Uterus (tissue), 4 donors: ENCODE measurements at places on chromosomes 1 and 21. TPM values are rescaled to one million over a fixed set of nuclear protein-coding genes. Genes with fewer than 3 reads are reported as not detected.

DNA sequence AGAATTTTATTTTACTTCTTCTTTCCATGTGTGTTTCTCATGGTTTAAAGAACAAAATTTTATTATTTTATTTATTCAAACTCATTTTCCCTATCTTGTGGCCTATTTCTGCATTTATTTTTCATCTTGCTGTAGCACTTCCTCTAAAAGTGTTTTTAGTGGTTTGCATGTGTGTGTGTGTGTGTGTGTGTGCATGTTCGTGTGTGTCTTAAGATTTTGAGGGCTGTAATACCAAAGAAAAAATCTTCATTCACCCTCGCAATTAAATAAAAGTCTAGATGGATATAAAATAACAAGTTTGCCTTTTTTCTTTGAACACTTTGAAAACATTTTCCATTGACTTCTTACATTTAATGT, 24.6 kb upstream of the FCRL3 start:
- no peaks in the 10 kb centered on the region for H3K27me3 ChIP-seq
- H3K4me3 ChIP-seq, result no peak overlapping the region
- DNase-seq, result no peak
- no peak overlapping the region for H3K27ac ChIP-seq
- no peaks in the 10 kb centered on the region for H3K4me1 ChIP-seq

DNA sequence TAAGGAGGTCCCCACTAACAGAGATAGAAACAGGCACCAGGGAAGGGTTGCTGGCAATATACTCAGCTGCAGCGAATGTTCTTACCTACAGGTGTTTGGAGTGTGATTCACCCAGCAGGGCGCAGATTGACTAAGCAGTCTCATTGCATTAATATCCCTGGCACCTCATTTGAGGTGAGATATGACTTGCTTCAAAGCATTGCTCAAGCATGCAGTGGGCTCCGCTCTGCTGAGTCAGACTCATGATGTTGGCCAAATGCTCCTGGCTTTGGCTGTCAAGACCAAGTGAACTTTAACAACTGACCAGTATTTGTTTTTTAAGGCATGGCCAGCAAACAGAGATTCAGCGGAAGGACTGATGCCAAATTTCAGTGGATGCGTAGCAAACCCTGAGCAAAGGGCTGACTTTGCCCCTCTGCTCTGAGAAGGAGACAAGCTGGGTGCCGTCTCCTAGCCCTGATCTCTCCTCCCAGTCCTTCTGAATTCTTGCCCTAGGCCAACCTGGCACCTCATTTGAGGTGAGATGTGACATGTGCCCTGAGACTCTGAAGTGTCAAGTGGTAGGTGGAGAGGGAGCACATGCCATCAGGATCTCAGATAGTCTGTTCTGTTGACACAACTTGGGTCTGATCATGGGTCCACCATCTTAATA, 187.1 kb upstream of the COA6 start:
- no peak for DNase-seq
- no peaks in the 10 kb centered on the region for H3K27me3 ChIP-seq
- H3K4me3 ChIP-seq, result no peak overlapping the region

GRCh38 chr1:181134543-181135436, 46.3 kb downstream of the IER5 start:
- no peak for DNase-seq
- H3K4me1 ChIP-seq, result peaks cover 15% of the 10 kb centered on the region
- peak overlapping the region; percentile 78 for H3K27ac ChIP-seq
- H3K27me3 ChIP-seq, result no peaks in the 10 kb centered on the region
- H3K4me3 ChIP-seq, result no peak overlapping the region
- H3K36me3 ChIP-seq, result no peaks in the 10 kb centered on the region

DNA sequence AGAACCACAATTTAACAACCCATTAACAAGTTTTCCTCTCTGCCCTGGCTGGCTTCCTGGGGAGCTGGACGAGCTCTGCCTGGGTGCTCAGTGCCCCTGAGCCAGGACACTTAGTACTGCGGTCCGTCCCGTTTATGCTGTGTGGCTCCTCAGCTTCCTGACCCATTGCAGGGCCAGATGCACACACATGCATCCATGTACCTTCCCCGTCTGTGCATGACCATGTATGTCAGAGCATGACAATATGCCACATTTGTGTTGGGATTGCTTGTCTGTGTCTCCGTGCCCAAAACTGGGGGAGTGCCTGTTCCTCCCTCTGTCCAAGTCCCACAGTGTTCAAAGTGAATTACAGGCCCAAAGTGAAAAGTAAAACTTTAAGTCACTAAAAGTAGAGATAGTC, 9.7 kb upstream of the TFF3 start:
- H3K27ac ChIP-seq, result no peak overlapping the region
- no peak for DNase-seq
- H3K4me3 ChIP-seq, result no peak overlapping the region
- H3K4me1 ChIP-seq, result no peaks in the 10 kb centered on the region
- no peaks in the 10 kb centered on the region for H3K36me3 ChIP-seq

Gene MYBPH
- not detected for total RNA-seq

Gene S100A1
- not detected for total RNA-seq

DNA sequence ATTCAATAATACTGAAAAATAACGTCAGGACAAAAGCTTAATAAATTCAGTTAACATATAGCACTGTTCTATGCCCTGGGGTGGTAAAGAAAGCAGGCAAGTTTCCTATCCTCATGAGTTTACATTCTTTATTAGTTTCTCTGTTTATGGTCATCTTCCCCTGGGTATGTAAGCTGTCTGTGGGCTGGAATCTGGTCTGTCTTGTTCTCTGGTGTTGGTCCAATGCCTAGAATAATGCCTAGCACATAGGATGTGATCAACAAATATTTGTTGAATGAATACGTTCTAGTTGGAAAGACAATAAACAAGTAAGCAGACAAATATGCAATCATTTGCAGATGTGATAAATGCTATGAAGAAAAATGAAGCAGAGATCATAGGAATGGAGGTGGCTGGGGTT, 7.2 kb upstream of the IGSF3 start:
- H3K27ac ChIP-seq, result no peak overlapping the region
- H3K36me3 ChIP-seq, result no peaks in the 10 kb centered on the region
- H3K27me3 ChIP-seq, result no peaks in the 10 kb centered on the region
- DNase-seq, result no peak
- no peaks in the 10 kb centered on the region for H3K4me1 ChIP-seq
- no peak overlapping the region for H3K4me3 ChIP-seq

Gene HFM1
- 8.2 TPM for total RNA-seq

- H3K27me3 ChIP-seq, result no peaks in the 10 kb centered on the region
- H3K4me3 ChIP-seq, result no peak overlapping the region
- H3K4me1 ChIP-seq, result no peaks in the 10 kb centered on the region
- H3K27ac ChIP-seq, result no peak overlapping the region
- H3K36me3 ChIP-seq, result no peaks in the 10 kb centered on the region
Observed at GRCh38 chr1:36469163-36469562, 5.0 kb upstream of the MRPS15 start.

GRCh38 chr1:236841341-236841740, 46.2 kb downstream of the MTR start:
- H3K4me1 ChIP-seq, result no peaks in the 10 kb centered on the region
- DNase-seq, result no peak
- no peak overlapping the region for H3K27ac ChIP-seq
- no peaks in the 10 kb centered on the region for H3K36me3 ChIP-seq
- no peaks in the 10 kb centered on the region for H3K27me3 ChIP-seq

GRCh38 chr1:156417401-156418020, 48.5 kb downstream of the RHBG start:
- no peak overlapping the region for H3K27ac ChIP-seq
- H3K27me3 ChIP-seq, result peaks cover 22% of the 10 kb centered on the region
- no peak for DNase-seq
- H3K4me1 ChIP-seq, result peaks cover 23% of the 10 kb centered on the region
- H3K36me3 ChIP-seq, result no peaks in the 10 kb centered on the region
- no peak overlapping the region for H3K4me3 ChIP-seq

DNA sequence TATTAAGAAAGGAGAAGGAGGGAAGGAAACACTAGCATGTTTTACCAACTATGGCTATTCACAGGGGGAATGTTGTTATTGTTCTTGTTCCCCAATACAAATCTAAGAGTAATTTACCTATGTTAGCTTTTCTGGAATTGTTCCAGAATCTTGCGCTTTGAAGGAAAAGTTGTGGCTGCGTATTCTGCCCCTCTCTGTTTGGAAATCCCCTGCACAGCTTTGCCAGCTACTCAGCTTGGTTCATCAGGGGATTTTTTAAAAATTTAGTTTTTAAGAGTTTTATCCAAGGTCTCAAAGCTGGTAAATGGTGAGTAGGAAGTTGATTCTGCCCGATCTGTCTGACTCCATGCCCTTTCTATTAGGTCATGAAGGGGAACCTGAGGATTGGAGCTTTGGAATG, 9.5 kb upstream of the IRF6 start:
- no peak overlapping the region for H3K4me3 ChIP-seq
- no peak for DNase-seq
- no peak overlapping the region for H3K27ac ChIP-seq

- H3K27me3 ChIP-seq, result no peaks in the 10 kb centered on the region
- no peak overlapping the region for H3K4me3 ChIP-seq
- no peak overlapping the region for H3K27ac ChIP-seq
- H3K4me1 ChIP-seq, result no peaks in the 10 kb centered on the region
- no peak for DNase-seq
- H3K36me3 ChIP-seq, result no peaks in the 10 kb centered on the region
Observed at GRCh38 chr1:165884690-165885304, 57.4 kb downstream of the UCK2 start.

GRCh38 chr21:31909153-31910073, 36.6 kb downstream of the HUNK start:
- H3K27ac ChIP-seq, result peak overlapping the region; percentile 57
- peaks cover 4% of the 10 kb centered on the region for H3K4me1 ChIP-seq
- no peak overlapping the region for H3K4me3 ChIP-seq

GRCh38 chr1:179448437-179449149, 82.8 kb downstream of the AXDND1 start:
- no peaks in the 10 kb centered on the region for H3K4me1 ChIP-seq
- H3K4me3 ChIP-seq, result no peak overlapping the region
- H3K27ac ChIP-seq, result no peak overlapping the region
- no peaks in the 10 kb centered on the region for H3K27me3 ChIP-seq

DNA sequence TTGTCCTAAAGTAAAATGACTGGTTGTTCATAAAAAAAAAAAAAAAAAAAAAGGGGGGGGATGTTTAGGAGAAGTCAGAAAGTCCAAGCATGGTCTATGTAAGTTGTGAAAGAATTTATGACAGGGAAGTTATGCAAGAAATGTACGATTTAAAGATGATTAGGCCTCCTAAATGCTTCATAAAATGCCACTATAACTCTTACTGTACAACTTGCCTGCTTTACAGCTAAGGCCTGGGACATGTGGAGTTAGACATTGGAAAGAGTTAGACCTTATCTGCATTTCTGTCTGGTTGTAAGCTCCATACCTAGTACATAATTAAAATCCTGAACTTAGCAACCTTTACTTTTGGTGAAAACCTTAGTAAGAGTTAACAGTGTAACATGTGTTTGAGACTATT, 150.0 kb downstream of the TPR start:
- DNase-seq, result no peak
- no peaks in the 10 kb centered on the region for H3K27me3 ChIP-seq
- H3K4me1 ChIP-seq, result no peaks in the 10 kb centered on the region
- H3K27ac ChIP-seq, result no peak overlapping the region
- no peaks in the 10 kb centered on the region for H3K36me3 ChIP-seq
- no peak overlapping the region for H3K4me3 ChIP-seq

DNA sequence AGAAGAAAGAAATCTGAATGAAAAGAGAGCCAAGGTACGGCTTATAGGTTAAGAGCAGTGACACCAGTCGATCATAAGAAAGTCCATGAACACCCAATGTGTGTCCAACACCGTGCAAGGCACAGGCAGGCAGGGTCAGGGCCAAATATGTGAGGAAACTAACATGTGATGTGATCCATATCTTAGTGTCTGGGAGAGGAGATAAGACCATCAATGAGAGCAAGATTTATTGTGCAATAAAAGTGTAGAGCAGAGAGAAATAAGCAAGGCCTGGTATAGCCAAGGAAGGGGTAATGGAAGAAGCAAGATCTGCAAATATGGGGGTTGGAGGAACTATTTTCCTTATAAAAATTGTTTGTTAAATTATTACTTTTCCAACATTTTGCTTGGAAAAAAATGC, 198.8 kb downstream of the CRB1 start:
- H3K27ac ChIP-seq, result no peak overlapping the region
- H3K4me3 ChIP-seq, result no peak overlapping the region
- no peaks in the 10 kb centered on the region for H3K27me3 ChIP-seq
- H3K36me3 ChIP-seq, result no peaks in the 10 kb centered on the region
- no peaks in the 10 kb centered on the region for H3K4me1 ChIP-seq

Gene ESRRG
- 14.6 TPM for total RNA-seq

DNA sequence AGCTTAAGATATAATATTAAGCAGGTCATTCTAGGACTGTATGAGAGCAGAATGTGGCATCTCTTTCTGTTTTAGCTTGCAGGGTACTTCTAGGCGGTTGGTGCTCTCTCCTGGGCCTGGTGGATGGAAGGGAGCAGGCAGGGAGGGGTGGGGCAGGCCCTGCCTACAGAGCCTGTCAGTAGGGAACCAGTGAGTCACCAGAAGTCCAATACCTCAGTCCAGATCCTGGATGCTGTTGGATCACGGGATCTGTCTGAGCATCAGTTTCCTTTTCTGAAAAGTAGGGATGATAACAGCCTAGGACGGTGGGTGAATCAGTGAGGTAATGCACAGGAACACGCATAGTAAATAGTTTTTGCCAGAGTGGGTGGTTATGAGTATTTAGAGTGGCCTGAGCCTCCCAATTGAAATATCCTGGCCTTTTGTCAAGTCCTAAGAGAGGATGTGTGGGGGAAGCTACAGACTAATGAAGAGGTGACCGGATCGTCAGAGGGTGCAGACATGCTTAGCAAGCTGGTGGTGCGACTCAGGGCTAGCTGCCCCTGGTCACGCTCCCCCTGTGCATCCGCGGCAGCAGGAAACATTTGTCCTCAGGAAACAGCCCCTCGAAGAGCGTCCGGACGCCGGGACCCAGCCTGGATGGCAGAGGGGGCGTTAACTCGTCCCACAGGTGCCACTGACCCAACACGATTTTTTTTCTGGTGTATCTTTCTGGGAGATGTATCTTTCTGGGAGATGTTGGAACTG, 23.9 kb downstream of the NAV1 start:
- peak overlapping the region; percentile 75 for H3K27ac ChIP-seq
- peak; percentile 49 for DNase-seq
- H3K27me3 ChIP-seq, result no peaks in the 10 kb centered on the region
- no peaks in the 10 kb centered on the region for H3K36me3 ChIP-seq
- H3K4me3 ChIP-seq, result no peak overlapping the region

Gene MAP3K21
- 5.6 TPM for total RNA-seq

Gene WLS
- 52.0 TPM for total RNA-seq

- H3K27me3 ChIP-seq, result no peaks in the 10 kb centered on the region
- no peak for DNase-seq
- peaks cover 11% of the 10 kb centered on the region for H3K4me1 ChIP-seq
- H3K27ac ChIP-seq, result no peak overlapping the region
- no peak overlapping the region for H3K4me3 ChIP-seq
Observed at GRCh38 chr1:41437011-41437355, 47.5 kb downstream of the EDN2 start.

- H3K4me3 ChIP-seq, result no peak overlapping the region
- H3K4me1 ChIP-seq, result peaks cover 3% of the 10 kb centered on the region
- no peak for DNase-seq
- H3K27me3 ChIP-seq, result no peaks in the 10 kb centered on the region
Observed at GRCh38 chr1:17525996-17526686, 13.4 kb upstream of the ARHGEF10L start.

Gene RAP1A
- total RNA-seq, result 69.7 TPM

DNA sequence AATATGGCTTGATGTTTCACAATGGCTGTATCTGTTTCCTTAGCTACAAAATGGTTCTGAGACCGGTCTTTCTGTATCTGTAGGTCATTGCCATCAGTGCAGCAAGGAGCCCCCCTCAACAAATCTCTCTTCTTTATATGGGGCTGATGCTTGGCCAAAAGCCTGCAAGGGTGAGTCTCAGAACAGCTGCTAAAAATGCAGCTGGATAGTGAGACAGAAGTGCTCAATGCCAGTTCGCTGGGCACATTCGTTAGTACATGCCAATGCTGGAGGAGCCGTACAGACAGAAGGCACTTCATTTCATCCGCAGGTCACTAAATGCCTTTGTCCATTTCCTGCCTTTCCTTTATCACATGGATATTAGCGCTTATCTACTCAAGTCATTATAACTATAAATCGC, 67.3 kb downstream of the RUNX1 start:
- no peak overlapping the region for H3K4me3 ChIP-seq
- H3K27ac ChIP-seq, result no peak overlapping the region
- DNase-seq, result no peak
